ENCODE measurements at places on chromosomes 6 and 20.

DNA sequence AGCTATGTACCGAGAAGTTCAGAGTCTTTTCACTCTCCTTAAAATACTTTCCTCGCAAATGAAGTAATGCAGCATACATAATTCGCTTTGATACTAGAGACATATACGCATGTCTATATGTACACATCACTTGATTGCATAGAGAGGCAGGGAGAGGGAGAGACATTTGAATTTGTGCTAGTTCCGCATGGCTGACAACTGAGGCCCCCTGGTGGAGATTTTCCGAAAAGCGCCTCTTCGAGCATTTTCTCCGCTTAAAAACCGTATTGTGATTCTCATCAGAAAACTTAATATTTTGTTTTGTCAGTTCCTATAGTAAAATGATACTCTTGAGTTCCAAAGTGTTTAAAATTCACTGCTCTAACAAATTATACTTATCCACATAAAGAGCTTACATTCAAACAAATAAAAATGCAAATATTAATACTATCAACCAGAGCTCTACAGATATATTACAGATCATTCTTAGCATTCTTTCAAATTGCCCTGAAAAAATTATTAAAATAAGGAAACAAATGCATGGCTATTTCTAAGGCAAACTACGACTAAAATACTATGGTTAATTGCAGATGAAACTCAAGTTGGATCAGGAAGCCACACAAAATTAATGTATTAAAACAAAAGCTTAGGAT lies 637 bp downstream of the MYLK4 start:
- DNase-seq = peak; percentile 56

GRCh38 chr6:136526196-136526930 lies 23.9 kb downstream of the MAP7 start:
- no peak for DNase-seq

DNA sequence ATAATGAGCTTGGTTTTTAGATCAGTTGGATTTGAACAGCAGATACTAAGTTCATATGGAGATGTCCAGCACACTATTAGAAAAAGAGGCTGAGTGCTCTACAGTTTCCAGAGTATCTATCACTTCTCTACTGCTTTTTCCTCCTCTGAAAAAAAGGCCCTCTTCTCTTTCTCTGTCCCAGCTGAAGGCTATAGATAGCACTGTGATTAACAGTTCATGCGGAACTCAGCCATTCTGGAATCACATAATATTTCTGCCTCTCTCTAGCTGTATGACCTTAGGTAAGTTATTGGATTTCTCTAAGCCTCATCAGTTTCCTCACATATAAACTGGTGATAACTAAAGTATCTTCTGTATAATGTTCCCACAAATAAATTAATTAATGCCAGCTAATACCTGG lies 184.1 kb downstream of the UBE3D start:
- no peak for DNase-seq

- DNase-seq = no peak
These were observed 1.2 kb downstream of the TRDN start for GRCh38 chr6:123635567-123635966.

GRCh38 chr6:5942591-5942990 lies 64.1 kb downstream of the NRN1 start:
- DNase-seq = no peak

- DNase-seq = no peak
These were observed 68.0 kb downstream of the UST start for GRCh38 chr6:148814869-148815268.

- DNase-seq = no peak
These were observed 195.7 kb downstream of the CENPW start for GRCh38 chr6:126535595-126535994.

DNA sequence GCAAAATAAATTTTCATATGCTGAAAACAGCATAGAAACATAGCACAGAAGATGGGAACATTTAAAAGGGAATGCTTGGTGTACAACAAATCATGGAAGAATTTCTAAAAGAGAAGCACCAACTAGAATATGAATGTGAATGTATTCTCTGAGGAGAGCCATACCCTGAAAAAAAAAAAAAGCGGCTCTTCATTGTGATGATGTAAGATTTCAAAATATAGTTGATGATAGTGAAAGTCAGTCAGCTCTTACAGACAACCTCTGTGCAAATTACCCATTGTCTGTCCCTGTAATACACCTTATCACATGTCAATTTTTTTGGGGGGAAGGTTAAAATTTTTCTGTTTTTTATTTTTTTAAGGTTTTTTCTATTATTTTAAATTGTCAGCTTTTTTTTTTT lies 58.6 kb upstream of the PTCHD4 start:
- DNase-seq = no peak

GRCh38 chr20:16295534-16295933 lies 277.7 kb downstream of the KIF16B start:
- DNase-seq = no peak

DNA sequence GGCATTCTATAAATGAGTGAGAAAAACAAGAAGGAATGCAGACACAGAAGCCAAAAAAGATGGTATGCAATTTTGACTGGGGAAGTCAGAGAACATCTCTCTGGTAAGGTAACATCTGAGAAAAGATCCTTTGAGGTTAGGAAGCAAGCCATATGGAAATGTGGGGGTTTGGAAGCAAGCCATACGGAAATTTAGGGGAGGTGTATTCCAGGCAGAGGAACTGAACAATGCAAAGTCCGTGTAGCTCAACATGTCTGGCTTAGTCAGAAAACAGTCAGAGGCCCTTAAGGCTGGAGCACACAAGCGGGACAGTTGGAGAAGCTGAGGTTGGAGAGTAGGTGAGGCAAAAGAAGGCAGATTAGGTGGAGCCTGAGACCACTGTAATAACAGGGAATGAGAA lies 35.3 kb downstream of the RALGAPA2 start:
- no peak for DNase-seq

- no peak for DNase-seq
These were observed 5.6 kb upstream of the NKAIN4 start for GRCh38 chr20:63259734-63260460.

- no peak for DNase-seq
These were observed 367.8 kb downstream of the ZFAND3 start for GRCh38 chr6:38187325-38187724.

- no peak for DNase-seq
These were observed 223.6 kb downstream of the ANKRD60 start for GRCh38 chr20:58004900-58005299.

- DNase-seq = no peak
These were observed 33.2 kb downstream of the CCN2 start for GRCh38 chr6:131917763-131918649.

DNA sequence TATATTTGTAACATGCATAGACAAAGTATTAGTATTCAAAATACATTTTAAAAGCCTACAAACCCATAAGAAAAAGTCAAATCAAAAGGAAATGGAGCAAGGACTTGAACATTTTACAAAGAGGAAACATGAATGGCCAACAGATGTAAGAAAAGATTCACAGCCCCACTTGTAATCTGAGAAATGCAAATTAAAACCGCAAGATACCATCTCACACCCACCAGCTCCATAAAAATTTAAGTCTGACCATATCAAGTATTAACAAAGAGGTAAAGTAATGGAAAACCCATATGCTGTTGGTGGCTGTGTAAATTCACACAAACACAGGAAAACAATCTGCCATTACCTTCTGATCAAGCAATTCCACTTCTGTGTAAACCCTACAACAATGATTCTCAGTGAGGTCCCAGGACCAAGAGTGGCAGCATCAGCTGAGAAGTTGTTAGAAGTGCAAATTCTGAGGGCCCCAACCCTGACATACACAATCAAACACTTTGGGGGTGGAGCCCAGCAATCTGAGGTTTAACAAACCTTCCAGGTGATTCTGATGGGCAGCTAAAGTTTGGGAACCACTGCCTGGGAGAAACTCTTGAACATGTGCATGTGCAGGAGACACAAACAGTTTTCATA lies 30.9 kb downstream of the BCL2L1 start:
- no peak for DNase-seq

DNA sequence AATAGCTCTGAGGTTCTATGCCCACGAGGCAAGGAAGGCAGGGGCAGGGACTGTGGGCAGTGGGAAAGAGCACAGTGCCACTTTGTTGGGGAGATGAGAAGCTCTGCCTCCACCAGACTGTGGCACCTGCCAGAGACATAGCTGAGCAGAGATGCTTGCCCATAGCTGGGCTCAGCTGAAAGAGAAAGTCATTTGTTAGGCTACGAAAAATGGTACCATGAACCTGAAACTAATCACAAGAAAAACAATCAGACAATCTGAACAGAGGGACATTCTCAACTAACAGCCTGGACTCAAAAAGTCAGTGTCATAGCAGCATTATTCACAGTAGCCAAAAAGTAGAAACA lies 32.9 kb upstream of the TCP11 start:
- no peak for DNase-seq
